ENCODE measurements at places on chromosomes 5 and 9. TPM values are rescaled to one million over a fixed set of nuclear protein-coding genes. Genes with fewer than 3 reads are reported as not detected.
A peak's percentile ranks its signal among the peaks of the same experiment; 100 is the strongest.

DNA sequence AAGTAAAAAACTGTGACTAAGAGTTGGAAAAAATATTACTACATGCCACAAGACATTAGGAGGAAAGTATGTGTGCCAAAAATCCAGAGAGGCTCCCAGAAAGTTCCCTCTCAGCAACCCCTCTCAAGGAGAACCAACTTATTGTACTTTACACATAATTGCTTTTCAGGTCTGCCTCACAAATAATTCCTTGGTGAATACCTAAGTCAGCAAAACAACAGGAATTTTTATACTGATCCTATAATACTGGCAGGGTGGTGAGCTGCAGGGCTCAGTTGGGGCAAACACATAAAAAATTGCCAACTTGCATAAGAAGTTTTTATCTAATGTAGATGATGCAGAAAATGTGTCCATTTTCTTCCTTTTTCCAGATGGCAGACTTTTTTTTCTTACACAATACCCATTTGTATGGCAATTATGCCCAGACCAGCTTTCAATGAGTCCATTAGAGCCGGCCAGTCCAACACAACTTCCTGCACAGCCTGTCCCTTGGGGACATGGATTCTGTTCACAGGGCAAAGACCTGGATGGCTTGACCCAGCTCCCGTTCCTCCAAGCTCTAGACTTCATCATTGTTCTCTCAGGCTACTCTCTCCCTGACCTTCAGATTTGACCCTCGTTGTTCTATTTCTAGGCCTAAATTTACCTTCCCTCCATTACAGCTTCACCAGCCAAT, 31.3 kb downstream of the MARCHF3 start:
- no peak for DNase-seq

CLK4 gene
- total RNA-seq, result 21.9 TPM

GRCh38 chr5:6574111-6574510, 58.7 kb downstream of the NSUN2 start:
- no peak for DNase-seq

- peak; percentile 77 for DNase-seq
Measured at GRCh38 chr9:5450359-5451091, at the start of gene CD274. Gene CD274, plus strand, starts transcription at chr9:5450542. Its CDS starts 5,572 bp downstream, at chr9:5456114.

GRCh38 chr5:159211729-159212174, 2.4 kb upstream of the RNF145 start:
- no peak for DNase-seq

- no peak for DNase-seq
Measured at GRCh38 chr9:5375091-5375490, 35.4 kb upstream of the RLN1 start.

DNA sequence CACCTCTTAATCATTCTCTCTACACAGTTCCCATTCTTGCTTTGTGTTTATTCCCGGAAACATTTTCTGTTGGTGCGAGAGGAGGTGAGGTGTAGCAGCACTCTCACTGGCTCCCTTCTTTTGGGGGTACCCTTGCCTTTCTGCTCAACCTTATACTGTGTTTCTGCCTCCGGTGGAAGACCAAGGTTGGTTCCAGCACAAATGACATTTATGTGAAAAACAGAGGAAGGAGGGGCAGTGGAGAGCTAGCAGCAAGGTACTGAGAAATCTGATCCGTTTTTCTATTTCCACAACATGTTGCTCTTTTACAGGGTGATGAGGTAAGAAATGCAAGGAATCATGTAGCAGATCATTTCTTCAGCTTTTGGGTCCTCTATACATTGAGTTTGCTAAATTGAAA, 648.0 kb upstream of the DMAC1 start:
- DNase-seq, result no peak

IL33 gene
- total RNA-seq, result not detected

DNA sequence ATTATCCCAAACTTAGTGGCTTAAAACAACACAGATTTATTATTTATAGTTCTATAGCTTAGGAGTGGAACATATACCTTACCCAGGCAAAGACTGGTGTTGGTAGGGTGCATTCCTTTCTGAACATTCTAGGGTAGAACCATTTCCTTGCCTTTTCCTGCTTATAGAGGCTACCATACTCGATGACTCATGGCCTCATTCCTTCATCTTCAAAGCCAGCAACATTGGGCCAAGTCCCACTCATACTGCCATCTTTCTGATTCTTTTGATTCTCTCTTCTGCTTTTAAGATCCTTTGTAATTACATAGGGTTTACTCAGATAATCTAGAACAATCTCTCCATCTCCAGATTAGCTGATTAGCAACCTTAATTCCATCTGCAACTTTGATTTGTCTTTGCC, 452.7 kb upstream of the KLF4 start:
- no peak for DNase-seq

TEX48 gene
- 0.68 TPM for total RNA-seq

DNA sequence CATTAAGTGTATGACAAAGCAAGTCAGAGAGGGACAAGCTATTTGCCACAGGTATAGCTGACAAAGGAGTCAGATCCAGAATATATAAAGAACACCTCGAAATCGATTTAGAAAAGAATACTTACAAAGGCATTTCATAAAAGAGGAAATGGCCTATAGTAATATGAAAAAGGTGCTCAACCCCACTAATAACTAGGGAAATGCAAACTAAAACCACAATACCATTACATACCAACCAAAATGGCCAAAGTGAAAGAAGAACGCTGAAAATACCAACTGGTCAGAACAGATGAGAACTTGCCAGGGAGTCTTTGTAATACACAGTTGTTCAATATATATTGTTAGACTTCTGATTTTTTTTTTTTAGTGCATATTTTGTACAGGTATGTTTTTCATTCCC, 152.9 kb downstream of the CDC42SE2 start:
- DNase-seq, result no peak

GRCh38 chr9:124467410-124468060, 17.3 kb downstream of the ADGRD2 start:
- DNase-seq, result no peak

ADRB2 gene
- total RNA-seq, result 0.21 TPM

HMCN2 gene
- not detected for total RNA-seq

GPR150 gene
- 0.11 TPM for total RNA-seq

DNA sequence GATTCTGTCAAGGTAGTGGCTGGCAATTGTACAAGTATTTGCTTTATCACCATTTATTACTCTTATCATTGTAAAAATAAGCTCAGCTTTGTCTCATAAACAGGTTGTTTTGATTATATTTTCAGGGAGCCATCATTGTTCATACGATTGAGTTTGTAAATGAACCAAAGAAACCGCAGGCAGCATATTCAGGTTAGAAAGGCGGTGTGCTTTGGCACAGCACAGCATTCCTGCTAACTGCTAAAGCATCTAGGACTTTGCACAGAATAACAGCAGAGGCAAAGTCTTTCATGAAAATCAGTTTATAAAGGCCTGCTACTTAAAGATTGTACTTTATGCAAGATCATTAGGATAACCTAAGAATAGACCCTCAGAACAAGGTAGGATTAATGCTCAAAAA, 281.5 kb upstream of the SLC24A2 start:
- no peak for DNase-seq

DNA sequence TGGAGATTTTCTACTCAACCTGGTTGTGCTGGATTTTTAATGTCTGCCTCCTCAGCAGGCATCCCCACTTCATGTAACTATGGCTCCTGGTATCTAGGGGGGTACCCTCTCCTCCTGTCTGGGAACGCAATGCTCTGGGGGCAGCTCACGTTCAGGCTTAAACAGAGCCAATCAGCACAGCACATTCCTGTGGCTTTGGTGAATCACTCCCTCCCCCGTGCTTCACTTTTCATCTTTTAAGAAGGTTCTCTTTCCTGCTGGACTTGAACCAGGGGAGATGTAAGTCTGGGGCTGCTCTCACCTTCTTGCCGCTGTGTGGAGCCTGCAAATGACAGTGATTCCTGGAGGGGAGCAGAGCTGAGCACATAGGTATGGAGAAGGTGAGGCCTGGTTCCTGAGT, 101.2 kb downstream of the MSX2 start:
- no peak for DNase-seq

DNA sequence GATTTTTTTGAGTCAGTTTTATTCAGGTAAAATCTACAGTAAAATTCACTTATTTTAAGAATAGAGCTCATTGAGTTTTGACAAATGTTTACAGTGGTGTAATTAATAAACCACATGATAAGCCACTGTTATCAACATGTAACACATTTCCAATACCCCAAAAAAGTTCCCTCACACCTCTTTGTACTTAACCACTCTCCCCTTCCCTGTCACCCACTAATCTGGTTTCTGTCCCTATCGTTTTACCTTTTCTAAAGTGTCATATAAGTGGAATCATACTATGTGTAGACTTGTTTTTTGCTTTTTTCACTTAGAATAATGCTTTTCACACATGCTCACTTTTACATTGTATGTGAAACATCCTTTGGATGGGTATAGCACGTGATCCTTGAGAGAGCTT, 127.2 kb downstream of the KDM4C start:
- no peak for DNase-seq

DNA sequence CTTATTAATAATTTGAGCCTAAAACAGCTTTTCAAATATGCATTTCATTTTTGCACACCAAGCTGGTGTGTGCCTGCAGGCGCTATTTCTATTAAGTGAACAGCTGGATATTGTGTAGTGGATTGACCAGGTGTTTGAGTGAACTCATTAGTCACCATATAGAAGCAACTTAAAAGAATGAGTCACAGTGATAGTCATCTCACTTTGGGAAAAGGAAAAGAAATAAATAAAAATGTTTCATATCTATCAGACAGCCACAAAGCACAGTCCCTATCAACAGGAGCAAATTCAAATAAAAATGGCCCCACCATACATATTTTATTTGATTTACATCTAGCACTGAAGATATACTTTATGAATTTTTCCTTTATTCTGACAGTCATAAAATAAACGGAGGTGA, 456.5 kb upstream of the CDH9 start:
- DNase-seq, result no peak

FBP1 gene
- not detected for total RNA-seq

- DNase-seq, result no peak
Measured at GRCh38 chr9:71987471-71988371, 72.7 kb downstream of the C9orf57 start.

LRRC19 gene
- not detected for total RNA-seq

- no peak for DNase-seq
Measured at GRCh38 chr9:99595796-99596195, 225.9 kb upstream of the NR4A3 start.

MEGF10 gene
- not detected for total RNA-seq

SOX30 gene
- 0.11 TPM for total RNA-seq

- DNase-seq, result no peak
Measured at GRCh38 chr5:149930749-149931574, 13.6 kb downstream of the PDE6A start.

LPAR1 gene
- total RNA-seq, result not detected

DNA sequence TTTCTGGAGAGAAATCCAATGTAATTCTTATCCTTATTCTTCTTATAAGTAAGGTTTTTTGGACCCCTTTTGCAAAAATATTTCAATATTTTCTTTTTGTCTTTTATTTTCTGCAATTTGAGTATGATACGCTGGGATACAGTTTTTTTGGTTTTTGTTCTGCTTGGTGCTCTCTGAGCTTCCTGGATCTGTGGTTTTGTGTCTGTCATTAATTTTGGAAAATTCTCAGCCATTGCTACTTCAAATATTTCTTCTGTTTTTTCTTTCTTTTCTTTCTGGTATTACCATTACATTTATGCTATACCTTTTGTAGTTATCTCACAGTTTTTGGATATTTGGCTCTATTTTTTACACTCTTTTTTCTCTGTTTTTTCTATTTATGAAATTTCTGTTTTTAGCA, 50.1 kb downstream of the ZNF618 start:
- DNase-seq, result no peak

GRCh38 chr5:72379936-72380335, 59.8 kb downstream of the PTCD2 start:
- DNase-seq, result no peak

DNA sequence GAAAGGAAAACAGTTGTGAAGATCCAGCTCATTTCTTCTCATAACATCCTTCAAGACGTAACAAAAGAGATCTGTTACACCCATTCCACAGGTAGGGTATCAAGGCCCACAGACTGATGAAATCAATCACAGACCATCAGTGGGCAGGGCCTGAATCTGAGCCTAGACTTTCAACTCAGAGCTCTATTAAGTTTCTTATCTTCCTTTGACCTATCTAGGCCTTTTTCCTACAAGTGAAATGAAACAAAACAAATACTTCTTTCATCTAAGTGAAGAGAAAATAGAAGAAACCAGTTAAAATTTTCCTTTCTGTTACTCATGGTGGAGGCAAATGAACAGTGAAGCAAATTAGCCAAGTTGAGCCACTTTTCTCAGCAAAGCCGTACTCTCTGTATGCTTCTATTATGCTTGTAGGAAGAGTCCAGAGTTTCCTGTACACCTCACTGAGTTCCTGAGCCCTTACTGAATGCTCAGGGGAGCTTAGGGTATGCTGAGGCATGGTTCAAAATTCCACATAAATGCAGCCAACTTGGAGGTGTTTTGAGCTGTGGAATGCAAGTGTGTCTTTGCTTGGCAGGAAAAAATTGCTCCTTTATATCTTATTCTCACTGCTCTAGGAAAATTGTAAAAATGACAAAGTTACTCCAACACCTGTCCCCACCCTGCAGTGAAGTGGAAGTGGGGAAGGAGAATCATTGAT, 91.9 kb downstream of the FEM1C start:
- DNase-seq, result no peak

SAXO1 gene
- total RNA-seq, result not detected

- DNase-seq, result no peak
Measured at GRCh38 chr5:55934115-55934613, 60.6 kb downstream of the IL6ST start.

- DNase-seq, result no peak
Measured at GRCh38 chr9:122835313-122835731, 6.9 kb upstream of the PDCL start.

DNA sequence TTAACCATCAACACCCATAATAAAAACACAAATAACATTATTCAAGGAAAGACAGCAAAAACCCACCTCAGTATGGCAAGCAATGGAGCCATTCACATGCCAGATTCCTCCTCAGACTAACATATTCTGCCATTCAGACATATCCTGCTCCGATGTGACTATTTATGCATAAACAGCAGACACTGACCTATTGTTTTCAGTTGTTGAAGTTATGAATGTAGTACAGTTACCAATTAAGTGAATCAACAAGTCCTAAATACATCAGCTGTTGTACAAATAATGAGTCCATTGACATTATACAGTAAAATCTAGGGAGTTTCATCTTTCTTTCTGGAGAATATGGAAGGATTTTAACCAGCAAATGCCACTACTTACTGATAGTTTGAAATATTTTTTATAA, 131.7 kb downstream of the DENND1A start:
- no peak for DNase-seq

GRCh38 chr9:97046228-97046627, 7.3 kb upstream of the CTSV start:
- DNase-seq, result no peak

IL13 gene
- total RNA-seq, result 830 TPM

GRCh38 chr5:99030906-99031440, 102.2 kb upstream of the CHD1 start:
- no peak for DNase-seq

- no peak for DNase-seq
Measured at GRCh38 chr5:68949256-68949655, 144.6 kb upstream of the SLC30A5 start.

Data from activated T-helper 2 cell treated with anti-CD3 and anti-CD28 coated beads, Interferon-gamma antibody, Interleukin-2, Interleukin-4, amounts not matched to agents 10 μg/mL and 5 μg/mL and 100 μg/mL, durations not matched to agents 14 hours and 24 hours and 36 hours (primary cell).